ENCODE measurements at places on chromosomes 12 and 14.

- no peak for DNase-seq
These were observed 12.3 kb downstream of the CHST11 start for GRCh38 chr12:104469066-104469465.

DNA sequence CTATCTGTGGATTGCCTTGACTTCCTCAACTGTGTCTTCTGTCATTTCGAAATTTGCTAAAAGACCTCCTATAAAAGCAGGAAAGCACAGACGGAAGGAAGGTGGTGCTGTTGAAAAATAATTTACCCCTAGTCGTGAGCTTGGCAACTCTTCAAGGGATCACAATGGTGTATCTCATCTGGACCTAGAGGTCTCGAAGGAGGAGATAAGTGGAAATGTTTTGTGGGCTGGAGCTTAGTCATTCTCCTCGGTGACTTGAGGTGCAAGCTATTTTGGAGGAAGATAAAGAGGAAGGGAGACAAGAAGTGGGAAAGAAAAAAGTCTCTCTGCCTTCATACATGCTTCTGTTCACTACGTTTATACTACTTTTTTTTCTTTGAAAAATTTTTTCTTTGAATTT, 89.9 kb downstream of the FLRT2 start:
- no peak for DNase-seq

GRCh38 chr12:20415641-20416040, 47.3 kb downstream of the PDE3A start:
- DNase-seq = no peak

GRCh38 chr12:124654666-124655047, 87.2 kb upstream of the NCOR2 start:
- no peak for DNase-seq

- no peak for DNase-seq
These were observed 46.6 kb downstream of the LGMN start for GRCh38 chr14:92701826-92702225.

DNA sequence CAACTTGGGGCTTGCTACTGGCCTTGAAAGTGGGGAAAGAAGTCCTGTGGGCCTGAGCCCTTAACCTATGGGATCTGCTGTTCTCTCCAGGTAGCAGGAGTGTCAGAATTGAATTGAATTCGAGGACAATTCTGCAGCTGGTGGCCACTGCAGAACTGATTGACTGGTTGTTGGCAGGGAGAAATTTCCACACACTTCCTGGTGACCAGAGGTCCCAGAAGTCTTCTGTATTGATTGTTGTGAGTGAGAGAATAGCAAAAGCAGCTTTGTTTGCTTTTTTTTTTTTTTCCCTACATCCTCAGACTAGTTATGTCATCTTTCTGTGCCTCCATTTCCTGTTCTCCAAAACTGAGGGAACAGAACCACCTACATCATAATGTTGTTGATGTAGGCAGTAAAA, 64.1 kb downstream of the PRICKLE1 start:
- no peak for DNase-seq

- no peak for DNase-seq
These were observed 184.7 kb upstream of the PLEKHG7 start for GRCh38 chr12:92518071-92518470.

GRCh38 chr12:2779281-2779680, 15.5 kb upstream of the FKBP4 start:
- DNase-seq = no peak

DNA sequence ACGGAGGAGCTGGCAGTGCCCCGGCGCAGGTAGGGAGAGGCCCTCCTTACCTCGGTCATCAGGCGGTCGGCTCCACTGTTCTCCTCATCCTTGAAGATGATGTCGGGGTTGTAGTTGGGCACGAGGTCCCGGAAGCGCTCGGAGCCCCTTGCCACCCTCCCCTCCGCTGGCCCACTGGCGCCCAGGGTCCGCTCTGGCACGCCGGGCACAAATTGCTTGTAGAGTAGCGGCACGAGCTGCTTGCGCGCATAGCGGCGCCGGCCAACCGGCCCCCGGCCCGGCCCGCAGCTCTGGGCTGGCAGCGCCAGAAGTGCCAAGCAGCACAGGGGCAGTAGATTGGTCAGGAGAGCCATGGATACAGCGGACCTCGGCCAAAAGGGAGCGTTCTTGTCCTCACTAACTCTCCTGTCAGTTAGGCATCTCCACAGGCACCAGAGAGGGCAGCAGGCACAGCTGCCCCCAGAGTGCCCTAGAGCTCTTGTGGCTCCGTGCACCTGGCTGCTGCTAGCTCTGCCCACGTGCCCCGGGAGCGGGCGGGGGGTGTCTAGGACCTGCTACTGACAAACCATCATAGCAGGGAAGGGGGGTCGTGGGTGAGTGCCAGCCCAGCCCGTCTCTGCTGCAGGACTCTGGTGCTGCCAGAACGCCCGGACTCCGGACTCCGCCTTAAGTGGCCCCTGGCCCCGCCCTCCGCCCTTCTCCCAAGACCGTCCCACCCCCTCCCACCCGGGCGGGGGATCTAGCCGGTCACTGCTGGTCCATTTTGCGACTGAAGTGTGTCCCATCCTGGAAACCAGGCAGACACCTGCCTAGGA, at the start of gene DHH:
DHH (minus strand) TSS at position 642 of the 815 bp plus-strand sequence; CDS start at position 353, 289 bp downstream.
- DNase-seq = no peak

Data from effector memory CD4-positive, alpha-beta T cell (primary cell).